ENCODE measurements at places on chromosomes 2 and 18.

- DNase-seq, result no peak
Measured at GRCh38 chr18:5413447-5413846, 117.9 kb upstream of the ZBTB14 start.

- DNase-seq, result no peak
Measured at GRCh38 chr2:58101500-58101899, 54.9 kb downstream of the VRK2 start.

- DNase-seq, result peak; percentile 35
Measured at GRCh38 chr2:70767079-70767698, 811 bp downstream of the ADD2 start.

- DNase-seq, result no peak
Measured at GRCh38 chr2:131426727-131427126, 49.2 kb upstream of the TUBA3D start.

- DNase-seq, result no peak
Measured at GRCh38 chr18:74378179-74378682, 62.6 kb downstream of the C18orf63 start.

DNA sequence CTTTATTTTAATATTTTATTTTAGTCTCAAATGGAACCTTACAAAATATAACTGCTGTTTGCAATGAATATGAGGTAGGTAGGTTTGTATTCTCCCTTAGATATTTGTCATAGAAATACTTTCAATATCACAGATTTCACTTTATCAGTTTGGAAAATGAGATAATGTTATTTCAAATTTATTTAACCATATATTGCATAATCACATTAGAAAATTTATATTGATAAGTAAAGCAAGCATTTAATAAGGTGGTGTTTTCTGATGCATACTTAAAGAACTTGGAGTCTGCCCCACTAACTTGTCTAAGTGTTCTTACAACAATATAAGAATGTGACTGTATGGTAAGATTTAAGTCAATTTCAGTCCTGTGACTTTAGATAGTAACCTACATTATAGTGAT lies 85.1 kb downstream of the UBE2E3 start:
- DNase-seq, result no peak

DNA sequence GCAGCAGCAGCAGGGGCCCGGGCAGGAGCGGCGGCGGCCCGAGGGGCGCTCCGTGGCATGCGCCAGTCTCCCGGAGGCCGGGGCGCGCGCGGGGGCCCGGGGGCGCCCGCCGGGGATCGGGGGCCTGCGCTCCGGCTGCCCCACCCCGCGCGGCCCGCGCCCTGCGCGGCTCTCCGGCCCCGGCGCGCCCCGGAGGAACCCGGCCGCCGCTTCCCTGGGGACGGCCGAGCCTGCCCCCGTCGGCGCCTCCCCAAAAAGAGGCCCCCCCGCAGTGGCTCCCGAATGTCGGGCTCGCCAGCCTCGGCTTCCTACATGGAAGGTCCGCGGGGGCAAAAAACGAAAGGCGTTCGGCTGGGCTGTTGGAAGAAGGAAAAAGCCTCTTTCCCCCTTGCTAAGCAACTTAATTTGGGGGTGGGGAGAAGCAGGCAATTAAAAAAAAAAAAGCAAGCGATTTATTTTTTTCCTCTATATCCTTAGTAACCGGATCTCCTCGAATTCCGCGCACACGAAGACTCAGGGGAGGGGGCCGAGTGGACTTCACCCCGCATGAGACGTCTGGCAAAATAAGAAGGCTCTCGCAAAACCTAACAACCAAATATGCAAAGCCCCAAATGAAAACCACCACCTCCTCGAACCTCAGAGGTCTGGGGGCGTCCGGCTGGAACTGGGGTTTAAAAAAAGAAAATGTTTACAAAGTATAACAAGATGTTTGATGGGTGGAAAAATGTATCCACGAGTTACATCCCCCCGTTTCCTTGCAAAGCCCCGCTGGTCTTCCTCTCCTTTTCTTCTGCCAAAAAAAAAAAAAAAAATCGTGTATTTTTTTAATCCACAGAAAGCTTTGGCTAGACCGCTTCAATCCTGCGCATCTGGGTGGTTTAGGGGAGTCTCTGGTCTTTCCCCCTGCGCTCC lies at the start of gene SMAD7:
Gene SMAD7, minus strand, starts transcription at position 430 of the 912 bp plus-strand sequence. CDS start 541 bp downstream, outside the sequence.
- no peak for DNase-seq

DNA sequence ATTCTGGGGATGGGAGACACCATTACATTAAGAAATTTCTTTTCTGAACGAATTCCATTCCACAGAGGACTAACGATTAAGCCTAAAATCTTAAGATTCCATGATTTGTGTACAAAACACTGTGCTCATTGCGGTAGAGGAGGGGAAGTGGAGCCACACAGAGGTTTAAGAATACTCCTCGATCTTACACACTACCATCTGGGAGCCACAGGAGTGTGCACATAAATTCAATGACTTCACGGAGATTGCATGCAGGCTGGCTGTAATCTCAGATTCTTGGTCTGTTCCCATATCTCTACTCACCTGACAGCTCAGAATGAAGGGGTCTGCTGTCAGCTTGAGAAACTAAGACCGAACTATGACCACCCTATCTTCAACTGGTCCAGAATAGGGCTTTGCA lies 762 bp downstream of the VPS4B start:
- DNase-seq, result no peak

- DNase-seq, result no peak
Measured at GRCh38 chr2:56286936-56287335, 103.1 kb downstream of the CCDC85A start.

GRCh38 chr2:186925514-186925913 lies 76.5 kb upstream of the ZSWIM2 start:
- DNase-seq, result no peak

- DNase-seq, result no peak
Measured at GRCh38 chr2:162037028-162037795, 36.8 kb downstream of the DPP4 start.

DNA sequence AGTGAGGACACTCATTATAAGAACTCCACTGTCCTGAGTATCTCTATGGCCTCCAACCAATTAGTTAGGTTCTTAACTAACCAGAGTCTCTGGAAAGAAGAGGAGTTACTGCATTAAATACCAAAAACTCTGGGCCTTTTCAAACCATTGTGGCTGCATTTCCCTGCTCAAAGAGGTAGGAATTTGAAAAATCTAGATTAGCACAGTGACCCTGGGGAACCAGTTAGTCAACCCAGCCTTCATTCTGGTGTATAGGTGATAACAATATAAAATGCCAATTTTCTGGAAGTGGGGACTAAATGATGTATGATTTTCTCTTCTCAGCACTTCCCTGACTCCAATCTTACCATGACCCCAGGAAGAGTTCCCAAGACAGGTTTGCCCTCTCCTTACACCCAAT lies 287.8 kb upstream of the SETBP1 start:
- no peak for DNase-seq

DNA sequence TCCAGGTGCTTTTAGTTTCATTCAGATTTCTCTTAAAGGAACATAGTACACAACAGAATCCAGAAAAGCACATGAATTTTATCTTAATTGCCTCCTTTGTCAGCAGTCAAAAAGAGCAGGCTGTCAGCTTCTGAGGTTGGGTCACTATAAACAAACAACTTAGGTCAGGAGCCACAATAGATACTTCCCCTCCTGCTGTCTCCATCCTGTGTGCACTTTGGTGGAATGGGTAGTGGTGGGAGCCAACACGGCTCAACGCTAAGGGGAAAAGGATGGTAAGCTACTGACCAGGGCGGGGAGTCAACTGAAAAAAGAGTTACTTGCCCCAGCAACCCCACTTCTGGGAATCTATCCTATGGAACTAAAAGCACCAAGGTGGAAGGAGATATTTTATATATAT lies 121.9 kb downstream of the PAX3 start:
- no peak for DNase-seq

DNA sequence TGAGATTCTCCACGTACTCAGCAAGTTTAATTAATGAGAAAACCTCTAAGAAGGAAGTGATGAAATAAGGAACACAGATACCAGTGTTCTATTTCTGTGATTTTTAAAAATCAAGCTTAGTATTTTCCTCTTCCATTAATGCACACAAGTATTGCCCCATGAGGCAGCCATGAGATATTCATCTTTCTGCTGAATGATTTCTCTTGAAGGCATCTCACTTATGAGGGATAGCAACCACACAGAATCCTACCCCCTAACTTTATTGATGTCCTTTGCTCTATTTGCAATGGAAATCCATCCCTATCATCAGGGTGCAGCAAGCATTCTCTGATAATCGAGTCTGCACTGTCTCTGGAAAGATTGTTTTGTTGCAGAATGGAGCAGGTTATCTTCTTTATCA lies 244.1 kb upstream of the NRP2 start:
- no peak for DNase-seq

GRCh38 chr2:82339805-82340204 lies 2035.3 kb upstream of the LRRTM1 start:
- no peak for DNase-seq

DNA sequence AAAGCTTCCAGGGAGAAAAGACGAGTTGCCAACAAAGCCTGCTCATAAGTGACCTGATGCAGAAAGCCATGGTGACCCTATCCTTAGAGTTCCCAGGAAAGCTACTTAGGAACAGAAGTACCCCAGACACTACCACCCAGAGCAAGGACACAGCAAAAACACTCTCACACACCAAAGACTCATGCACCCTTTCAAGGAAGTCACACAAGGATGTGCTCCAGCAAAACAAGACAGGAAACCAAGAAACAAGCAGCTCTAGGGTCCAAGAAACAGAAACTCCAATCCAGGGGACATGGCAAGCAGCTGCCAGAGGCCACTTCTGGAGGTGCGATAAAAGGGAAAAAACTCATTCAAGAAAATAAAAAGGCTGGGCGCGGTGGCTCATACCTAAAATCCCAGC lies 5.7 kb downstream of the KIF1A start:
- no peak for DNase-seq

DNA sequence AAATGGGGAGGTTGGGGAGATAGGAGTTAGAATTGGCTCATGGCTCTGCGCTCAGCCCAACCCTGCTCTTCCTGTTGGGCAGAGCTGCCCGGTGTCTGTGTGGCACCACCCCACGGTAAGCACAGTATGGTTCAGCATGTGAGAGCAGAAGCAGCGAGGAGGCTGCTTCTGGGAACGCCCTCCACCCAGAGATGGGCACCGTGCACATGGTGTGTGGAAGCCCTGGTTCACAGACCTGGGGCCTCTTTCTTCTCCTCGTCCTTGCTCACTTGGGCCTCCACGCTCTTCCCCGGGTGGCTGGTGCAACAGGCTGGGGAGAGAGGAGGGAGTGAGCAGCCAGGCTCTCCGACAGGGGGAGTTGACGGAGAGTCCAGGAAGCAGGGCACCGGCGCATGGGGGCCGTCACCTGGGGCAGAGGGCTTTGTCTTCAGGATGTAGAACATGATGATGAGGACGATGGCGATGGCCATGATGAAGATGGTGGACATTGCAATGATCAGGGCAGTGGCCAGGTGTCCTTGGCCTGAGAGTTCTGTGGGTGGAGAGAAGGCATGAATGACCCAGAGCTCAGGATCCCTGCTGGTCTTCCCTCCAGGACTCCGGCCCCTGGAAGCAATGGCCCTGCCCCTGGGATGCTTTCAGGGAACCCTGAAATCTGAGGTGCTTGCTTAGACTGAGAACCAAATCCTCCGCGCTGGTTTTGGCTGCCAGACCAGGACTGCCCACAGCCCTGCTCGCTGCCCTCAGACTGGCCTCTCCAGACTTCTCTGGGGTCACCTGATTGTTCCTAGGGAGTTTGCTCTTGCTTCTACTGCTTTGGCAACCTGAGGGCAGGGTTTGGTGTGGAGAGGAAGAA lies 78.3 kb downstream of the EDAR start:
- no peak for DNase-seq

DNA sequence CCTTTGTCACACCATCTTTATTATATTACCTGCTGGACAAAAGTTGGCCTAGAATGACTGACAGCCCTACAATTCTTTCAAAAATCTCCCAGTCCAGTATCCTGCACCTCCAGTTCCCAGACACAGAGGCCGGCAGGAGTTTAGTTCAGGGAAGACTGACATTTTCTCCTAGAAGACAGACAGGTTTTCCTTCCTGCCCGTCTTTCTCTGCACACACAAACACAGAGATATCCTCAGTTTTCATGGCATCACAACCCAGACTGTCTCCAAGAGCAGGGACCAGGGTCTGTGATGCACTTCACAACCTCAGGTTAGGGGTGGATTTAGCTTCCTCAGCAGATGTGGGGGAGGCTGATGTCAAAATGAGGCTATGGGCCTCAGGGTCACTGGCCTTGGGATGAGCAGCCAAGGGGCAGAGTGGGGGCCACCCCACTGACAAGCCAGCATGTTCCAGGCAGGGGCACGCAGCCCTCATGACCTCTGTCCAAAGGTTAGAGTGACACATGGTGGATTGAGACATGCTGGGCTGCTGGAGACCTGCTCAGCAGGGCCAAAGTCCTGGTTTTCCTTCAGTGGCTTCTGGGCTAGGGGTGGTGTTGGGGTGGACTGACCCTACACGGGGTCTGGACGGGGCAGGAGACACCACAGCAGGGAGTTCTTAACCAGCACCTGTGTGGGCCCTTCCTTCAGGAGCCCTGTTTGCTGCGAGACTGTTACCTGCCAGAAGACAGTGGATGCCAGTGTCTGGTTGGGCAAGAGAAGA lies 70.5 kb downstream of the SFXN5 start:
- DNase-seq, result no peak

DNA sequence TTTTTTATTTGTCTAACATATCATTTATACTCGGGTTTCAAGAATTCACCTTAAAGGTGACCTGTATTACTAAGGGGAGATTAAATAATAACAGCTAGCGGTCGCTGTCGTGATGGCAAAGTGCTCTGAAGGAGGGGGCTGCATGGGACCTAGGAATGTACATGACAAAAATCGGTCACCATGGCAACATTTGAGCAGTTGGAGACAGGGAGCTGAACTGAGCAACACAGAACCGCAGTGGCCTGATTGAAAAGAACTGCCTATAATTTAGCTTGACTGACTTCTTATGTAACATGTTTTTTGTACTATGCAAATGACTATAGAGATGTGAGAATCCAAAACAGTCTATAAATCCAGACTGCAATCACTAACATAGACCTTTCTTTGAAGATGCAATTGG lies 34.3 kb upstream of the EPHA4 start:
- no peak for DNase-seq

- DNase-seq, result peak; percentile 85
Measured at GRCh38 chr2:175004980-175005732, at the start of gene CHN1. Gene CHN1 (minus strand): TSS chr2:175005381. CDS start chr2:175004912, 469 bp downstream.

DNA sequence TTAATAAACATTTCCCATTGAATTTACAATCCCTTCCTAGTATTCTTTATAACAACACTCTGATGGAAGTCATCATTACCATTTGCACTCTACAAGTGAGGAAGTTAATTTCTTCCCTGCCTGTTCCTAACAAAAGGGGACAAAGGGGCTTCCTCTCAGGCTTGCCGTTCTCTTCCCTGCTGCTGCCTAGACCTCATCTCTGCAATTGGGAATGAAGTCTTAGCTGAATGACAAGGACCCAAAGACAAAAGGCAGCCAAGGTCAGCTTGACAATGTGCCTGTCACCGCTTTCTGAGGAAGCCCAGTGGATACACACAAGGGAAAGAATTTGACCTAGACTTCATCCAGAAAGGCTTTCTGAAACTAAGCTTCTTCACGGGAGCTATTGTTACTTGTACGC lies 416.4 kb downstream of the CMPK2 start:
- DNase-seq, result no peak
